NAMALWA (cell line): ENCODE measurements at places on chromosomes 3 and 15.

GRCh38 chr3:88574146-88574545, 424.4 kb downstream of the C3orf38 start:
- no peak for DNase-seq

GRCh38 chr15:79357566-79357965, 46.7 kb downstream of the TMED3 start:
- DNase-seq: no peak

DNA sequence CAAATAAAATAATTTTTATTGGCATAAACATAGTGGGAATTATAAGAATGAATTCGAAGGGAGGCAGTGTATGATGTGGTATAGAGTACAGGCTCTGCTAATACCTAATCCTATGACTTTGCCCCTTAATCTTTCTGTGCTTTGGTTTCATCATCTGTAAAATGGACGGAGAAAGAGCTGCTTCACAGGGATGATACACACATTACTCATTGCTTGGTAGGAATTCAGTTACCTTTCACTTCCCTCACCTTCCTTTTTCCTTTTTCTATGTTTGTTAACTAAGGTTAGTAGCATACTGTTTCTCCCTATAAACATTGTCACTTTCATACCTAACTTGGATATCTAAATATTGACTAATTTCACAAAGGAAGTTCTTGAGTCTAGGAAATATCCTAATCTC, 36.2 kb downstream of the LEKR1 start:
- DNase-seq: no peak

- DNase-seq: no peak
Measured at GRCh38 chr3:38644662-38645053, 4.8 kb downstream of the SCN5A start.

- no peak for DNase-seq
Measured at GRCh38 chr15:86872782-86873181, 793.1 kb downstream of the AGBL1 start.

GRCh38 chr3:169110633-169111032, 552.9 kb downstream of the MECOM start:
- DNase-seq: no peak

GRCh38 chr3:88433568-88433967, 283.8 kb downstream of the C3orf38 start:
- peak; percentile 79 for DNase-seq

DNA sequence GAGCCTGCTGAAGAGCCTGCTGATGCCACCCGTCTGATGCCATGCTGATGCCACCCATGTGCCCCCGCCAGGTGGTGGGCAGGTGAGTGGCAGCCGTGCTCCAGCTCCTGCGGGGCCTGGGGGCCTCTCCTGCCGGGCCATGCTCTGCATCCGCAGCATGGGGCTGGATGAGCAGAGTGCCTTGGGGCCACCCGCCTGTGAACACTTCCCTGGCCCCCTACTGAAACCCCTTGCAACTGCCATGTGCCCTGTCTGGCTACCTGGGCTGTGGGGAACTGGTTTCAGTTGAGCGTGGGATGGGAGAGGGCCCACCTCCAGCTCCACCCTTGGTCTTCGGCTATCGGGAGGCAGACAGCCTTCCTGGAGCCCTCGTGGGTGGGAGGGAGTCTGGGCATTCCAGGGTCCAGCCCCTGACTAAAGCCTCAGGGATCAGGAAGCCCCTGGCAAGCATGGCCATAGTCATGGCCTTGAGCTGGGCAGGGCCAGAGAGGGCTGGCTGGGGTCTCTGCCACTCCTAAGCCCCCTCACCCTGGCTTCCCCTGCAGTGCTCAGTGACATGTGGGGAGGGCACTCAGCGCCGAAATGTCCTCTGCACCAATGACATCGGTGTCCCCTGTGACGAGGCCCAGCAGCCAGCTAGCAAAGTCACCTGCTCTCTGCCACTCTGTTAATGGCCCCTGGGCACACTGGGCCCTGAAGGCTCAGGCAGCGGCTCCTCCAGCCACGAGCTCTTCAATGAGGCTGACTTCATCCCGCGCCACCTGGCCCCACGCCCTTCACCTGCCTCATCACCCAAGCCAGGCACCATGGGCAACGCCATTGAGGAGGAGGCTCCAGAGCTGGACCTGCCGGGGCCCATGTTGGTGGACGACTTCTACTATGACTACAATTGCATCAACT, 92.2 kb downstream of the TBC1D2B start:
- DNase-seq: no peak
